ENCODE measurements at places on chromosomes 11 and 22. TPM values are rescaled to one million over a fixed set of nuclear protein-coding genes. Genes with fewer than 3 reads are reported as not detected.

Gene LMNTD2
- total RNA-seq: 2.1 TPM

Gene SNU13
- 118 TPM for total RNA-seq

Gene NRIP3
- total RNA-seq: 0.66 TPM

GRCh38 chr11:113141010-113141409 lies 173.4 kb upstream of the TTC12 start:
- no peaks in the 10 kb centered on the region for H3K36me3 ChIP-seq
- no peak overlapping the region for H3K27ac ChIP-seq
- no peak for DNase-seq
- no peaks in the 10 kb centered on the region for H3K4me1 ChIP-seq
- H3K4me3 ChIP-seq: no peak overlapping the region

- peaks cover 8% of the 10 kb centered on the region for H3K27me3 ChIP-seq
- no peak for DNase-seq
- no peak overlapping the region for H3K4me3 ChIP-seq
- no peak overlapping the region for H3K27ac ChIP-seq
- no peaks in the 10 kb centered on the region for H3K4me1 ChIP-seq
Observed at GRCh38 chr22:39123751-39124581, 26.9 kb downstream of the APOBEC3H start.

GRCh38 chr22:33659448-33659847 lies 260.8 kb downstream of the LARGE1 start:
- peaks cover 5% of the 10 kb centered on the region for H3K4me1 ChIP-seq
- H3K36me3 ChIP-seq: no peaks in the 10 kb centered on the region
- no peak for DNase-seq

- H3K4me3 ChIP-seq: no peak overlapping the region
- H3K36me3 ChIP-seq: no peaks in the 10 kb centered on the region
- H3K4me1 ChIP-seq: no peaks in the 10 kb centered on the region
- DNase-seq: no peak
- H3K27ac ChIP-seq: no peak overlapping the region
Observed at GRCh38 chr22:50606946-50607658, 6.5 kb downstream of the MAPK8IP2 start.

DNA sequence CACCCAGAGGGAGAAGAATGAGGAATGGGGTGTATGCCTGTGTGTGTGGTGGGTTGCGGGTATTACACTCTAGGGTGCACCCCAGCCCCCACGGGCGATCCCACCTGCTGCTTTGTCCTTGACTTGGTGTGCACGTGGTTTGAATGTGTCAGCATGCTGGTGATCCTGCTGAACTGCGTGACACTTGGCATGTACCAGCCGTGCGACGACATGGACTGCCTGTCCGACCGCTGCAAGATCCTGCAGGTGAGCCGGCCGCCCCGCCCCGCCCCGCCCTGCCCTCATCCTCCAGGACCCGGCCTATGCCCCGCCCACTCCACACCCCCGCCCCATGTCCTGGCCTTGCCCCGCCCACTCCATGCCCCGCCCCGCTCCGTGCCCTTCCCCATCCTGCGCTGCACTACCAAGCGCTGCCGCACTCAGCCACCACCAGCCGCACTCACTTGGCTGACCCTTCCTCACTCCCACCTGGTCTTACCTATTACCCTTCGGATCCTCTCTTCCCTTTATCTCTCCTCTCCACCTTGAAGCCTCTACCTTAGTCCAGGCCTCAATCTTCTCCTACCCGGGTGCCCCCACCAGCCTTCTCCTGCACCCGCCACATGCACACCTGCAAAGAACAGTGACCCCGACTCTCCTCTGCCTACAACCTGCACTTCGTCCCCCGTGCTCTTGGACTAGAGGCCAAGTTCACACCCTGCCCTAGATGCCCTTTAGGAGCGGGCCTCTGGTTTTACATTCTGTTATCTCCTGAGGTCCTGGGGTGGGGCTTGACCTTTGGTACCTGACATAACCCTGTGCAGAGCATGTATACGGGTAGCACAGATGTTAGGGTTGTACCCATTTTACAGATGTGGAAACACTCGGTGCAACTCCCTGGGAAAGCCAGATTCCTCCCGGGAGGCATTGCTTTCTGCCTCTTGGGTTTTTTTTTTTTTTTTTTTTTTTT lies 27.7 kb downstream of the CACNA1I start:
- H3K4me3 ChIP-seq: no peak overlapping the region
- H3K27ac ChIP-seq: no peak overlapping the region
- no peak for DNase-seq
- H3K27me3 ChIP-seq: peaks cover 70% of the 10 kb centered on the region

GRCh38 chr11:72295471-72295870 lies 51.5 kb upstream of the PHOX2A start:
- H3K27ac ChIP-seq: no peak overlapping the region
- no peak overlapping the region for H3K4me3 ChIP-seq
- H3K4me1 ChIP-seq: no peaks in the 10 kb centered on the region
- H3K36me3 ChIP-seq: no peaks in the 10 kb centered on the region
- no peaks in the 10 kb centered on the region for H3K27me3 ChIP-seq
- no peak for DNase-seq
